ENCODE measurements at places on chromosomes 13 and 19. TPM values are rescaled to one million over a fixed set of nuclear protein-coding genes. Genes with fewer than 3 reads are reported as not detected.

- no peaks in the 10 kb centered on the region for H3K36me3 ChIP-seq
- H3K4me1 ChIP-seq = peaks cover 31% of the 10 kb centered on the region
- H3K27me3 ChIP-seq = no peaks in the 10 kb centered on the region
- no peak overlapping the region for H3K4me3 ChIP-seq
- DNase-seq = peak; percentile 49
Observed at GRCh38 chr13:52785739-52786138, 46.1 kb upstream of the CNMD start.

- H3K4me1 ChIP-seq = no peaks in the 10 kb centered on the region
- DNase-seq = peak; percentile 64
- no peaks in the 10 kb centered on the region for H3K27me3 ChIP-seq
- H3K27ac ChIP-seq = no peak overlapping the region
- H3K36me3 ChIP-seq = no peaks in the 10 kb centered on the region
Observed at GRCh38 chr19:17703824-17704463, 15.3 kb upstream of the MAP1S start.

DNA sequence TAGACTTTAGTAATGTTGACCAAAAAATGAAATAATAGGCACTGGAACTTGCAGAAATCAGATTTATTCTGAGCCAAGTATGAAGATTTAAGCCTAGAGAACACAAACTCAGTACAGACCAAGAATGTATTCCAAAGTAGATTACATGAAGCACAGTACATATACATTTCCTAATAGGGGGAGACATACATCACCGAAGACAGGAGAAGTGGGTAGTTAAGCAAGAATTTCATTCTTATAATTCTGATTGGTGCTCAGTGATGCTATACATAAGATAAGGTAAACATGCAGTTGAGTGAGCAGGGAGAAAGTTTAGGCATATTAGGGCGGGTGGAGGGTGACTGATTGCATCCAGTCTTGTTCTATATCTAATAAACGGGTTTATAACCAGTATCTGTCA lies 2218.8 kb downstream of the PCDH9 start:
- H3K27me3 ChIP-seq = no peaks in the 10 kb centered on the region
- H3K4me3 ChIP-seq = no peak overlapping the region
- no peak overlapping the region for H3K27ac ChIP-seq
- no peaks in the 10 kb centered on the region for H3K4me1 ChIP-seq

GRCh38 chr13:24207841-24208667 lies 47.5 kb downstream of the SPATA13 start:
- H3K27me3 ChIP-seq = no peaks in the 10 kb centered on the region
- peaks cover 17% of the 10 kb centered on the region for H3K4me1 ChIP-seq
- peak; percentile 28 for DNase-seq
- no peak overlapping the region for H3K4me3 ChIP-seq

ATP8A2 gene
- total RNA-seq = not detected

ARHGAP33 gene
- total RNA-seq = 30.2 TPM

GRCh38 chr19:30799865-30800755 lies 427.9 kb downstream of the ZNF536 start:
- H3K27me3 ChIP-seq = no peaks in the 10 kb centered on the region
- no peak overlapping the region for H3K27ac ChIP-seq
- H3K4me3 ChIP-seq = no peak overlapping the region
- no peaks in the 10 kb centered on the region for H3K36me3 ChIP-seq
- DNase-seq = no peak

- H3K36me3 ChIP-seq = no peaks in the 10 kb centered on the region
- H3K4me1 ChIP-seq = peaks cover 17% of the 10 kb centered on the region
- no peak for DNase-seq
- H3K27me3 ChIP-seq = no peaks in the 10 kb centered on the region
- peak overlapping the region; percentile 75 for H3K27ac ChIP-seq
- H3K4me3 ChIP-seq = peak overlapping the region; percentile 85
Observed at GRCh38 chr19:676007-676338, 219 bp upstream of the FSTL3 start.

- DNase-seq = no peak
- no peak overlapping the region for H3K4me3 ChIP-seq
- H3K27me3 ChIP-seq = peaks cover 16% of the 10 kb centered on the region
- no peaks in the 10 kb centered on the region for H3K36me3 ChIP-seq
Observed at GRCh38 chr13:111558700-111559088, 238.3 kb downstream of the TEX29 start.

PLPP2 gene
- total RNA-seq = 128 TPM

GRCh38 chr13:26820871-26821270 lies 60.3 kb upstream of the GPR12 start:
- peaks cover 59% of the 10 kb centered on the region for H3K27me3 ChIP-seq
- H3K27ac ChIP-seq = no peak overlapping the region
- no peaks in the 10 kb centered on the region for H3K4me1 ChIP-seq
- H3K4me3 ChIP-seq = no peak overlapping the region

DNA sequence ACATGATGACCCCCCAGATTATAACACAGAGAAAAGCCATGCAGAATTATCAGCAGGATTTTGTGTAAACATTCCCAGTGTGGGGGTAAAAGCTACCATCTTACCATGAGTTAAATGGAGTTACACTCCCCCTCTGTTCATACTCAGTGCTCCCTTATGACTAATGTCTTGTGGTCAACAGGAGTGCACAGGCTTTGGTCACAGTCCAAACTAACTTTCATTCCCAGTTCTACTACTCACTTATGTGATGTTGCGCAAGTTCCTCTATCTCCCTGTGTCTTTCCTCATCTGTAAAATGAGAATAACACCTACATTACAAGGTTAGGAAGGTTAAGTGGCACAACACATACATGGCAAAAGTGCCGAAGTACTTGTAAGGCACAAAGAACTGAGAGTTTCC lies 277.9 kb downstream of the RBM26 start:
- no peak overlapping the region for H3K27ac ChIP-seq
- no peaks in the 10 kb centered on the region for H3K4me1 ChIP-seq
- H3K36me3 ChIP-seq = no peaks in the 10 kb centered on the region

- no peaks in the 10 kb centered on the region for H3K27me3 ChIP-seq
- no peak for DNase-seq
- no peak overlapping the region for H3K27ac ChIP-seq
- no peak overlapping the region for H3K4me3 ChIP-seq
Observed at GRCh38 chr19:15457701-15458484, 6.5 kb downstream of the RASAL3 start.

DNA sequence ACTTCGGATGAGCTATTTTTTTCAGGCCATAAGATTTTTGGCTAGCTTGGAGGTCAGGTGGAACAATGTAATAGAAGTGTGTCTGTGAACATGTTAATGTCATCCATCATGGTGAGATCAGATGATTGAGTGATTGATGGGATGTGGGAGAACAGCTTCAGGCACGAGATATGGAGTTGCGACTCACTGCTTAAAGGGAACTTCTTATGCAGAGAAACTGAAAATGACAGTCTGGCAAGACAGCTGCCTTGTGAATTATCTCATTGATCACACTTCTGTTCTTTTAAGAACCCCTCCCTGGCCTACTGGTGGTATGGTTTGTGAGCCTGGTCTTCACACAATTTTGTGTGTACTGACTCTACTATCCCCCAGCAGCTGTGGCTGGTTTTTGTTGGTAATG lies 96.0 kb downstream of the OLFM4 start:
- no peaks in the 10 kb centered on the region for H3K4me1 ChIP-seq
- no peak overlapping the region for H3K27ac ChIP-seq
- no peaks in the 10 kb centered on the region for H3K36me3 ChIP-seq
- no peak overlapping the region for H3K4me3 ChIP-seq

CEACAM20 gene
- total RNA-seq = not detected

GRCh38 chr13:51130348-51130747 lies 19.3 kb upstream of the C13orf42 start:
- H3K27me3 ChIP-seq = no peaks in the 10 kb centered on the region
- DNase-seq = no peak
- no peak overlapping the region for H3K4me3 ChIP-seq
- H3K27ac ChIP-seq = no peak overlapping the region
- no peaks in the 10 kb centered on the region for H3K4me1 ChIP-seq

- H3K27me3 ChIP-seq = no peaks in the 10 kb centered on the region
- H3K27ac ChIP-seq = no peak overlapping the region
- DNase-seq = no peak
- no peaks in the 10 kb centered on the region for H3K36me3 ChIP-seq
Observed at GRCh38 chr19:17599780-17600179, 44.3 kb downstream of the COLGALT1 start.

DNA sequence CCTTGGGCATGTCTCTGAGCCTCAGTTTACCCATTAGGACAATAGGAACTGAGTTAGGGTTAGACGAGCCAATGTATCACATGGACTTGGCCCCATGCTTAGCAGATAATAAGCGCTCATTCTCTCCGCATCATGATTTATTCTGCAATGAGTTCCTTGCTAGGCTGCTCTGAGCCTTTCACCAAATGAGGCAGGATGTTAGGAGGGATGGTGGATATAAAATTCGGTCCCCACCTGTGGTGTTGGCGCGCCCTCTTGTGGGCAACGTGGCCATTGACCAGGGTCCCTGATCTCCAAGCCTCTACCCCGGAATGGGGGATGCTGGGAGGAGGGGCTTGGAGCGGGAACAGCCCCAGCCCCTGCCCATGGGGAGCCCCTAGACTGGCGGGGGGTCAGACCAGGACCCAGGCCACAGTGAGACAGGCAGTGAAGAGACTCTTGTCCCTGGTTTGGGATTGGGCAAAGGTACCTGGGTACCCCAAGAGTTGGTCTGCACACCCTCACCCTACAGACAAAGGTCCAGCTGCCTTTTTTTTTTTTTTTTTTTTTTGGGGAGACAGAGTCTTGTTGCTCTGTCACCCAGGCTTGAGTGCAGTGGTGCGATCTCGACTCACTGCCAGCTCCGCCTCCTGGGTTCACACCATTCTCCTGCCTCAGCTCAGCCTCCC lies 43.9 kb downstream of the CERS4 start:
- no peak overlapping the region for H3K27ac ChIP-seq
- H3K4me3 ChIP-seq = no peak overlapping the region
- H3K27me3 ChIP-seq = no peaks in the 10 kb centered on the region
- peaks cover 19% of the 10 kb centered on the region for H3K4me1 ChIP-seq

GRCh38 chr19:23817519-23817918 lies 58.8 kb upstream of the ZNF681 start:
- no peaks in the 10 kb centered on the region for H3K4me1 ChIP-seq
- H3K4me3 ChIP-seq = no peak overlapping the region
- H3K27ac ChIP-seq = no peak overlapping the region
- peak; percentile 4 for DNase-seq
- no peaks in the 10 kb centered on the region for H3K27me3 ChIP-seq
- H3K36me3 ChIP-seq = no peaks in the 10 kb centered on the region

GRCh38 chr19:35869327-35870123 lies 1.2 kb downstream of the APLP1 start:
- peak overlapping the region; percentile 49 for H3K4me3 ChIP-seq
- peaks cover 30% of the 10 kb centered on the region for H3K4me1 ChIP-seq
- no peaks in the 10 kb centered on the region for H3K27me3 ChIP-seq
- DNase-seq = peak; percentile 89
- no peaks in the 10 kb centered on the region for H3K36me3 ChIP-seq
- H3K27ac ChIP-seq = peak overlapping the region; percentile 43

GRCh38 chr19:14166999-14167575 lies 30.7 kb upstream of the ASF1B start:
- H3K36me3 ChIP-seq = peaks cover 19% of the 10 kb centered on the region
- H3K4me1 ChIP-seq = no peaks in the 10 kb centered on the region
- H3K4me3 ChIP-seq = no peak overlapping the region
- no peaks in the 10 kb centered on the region for H3K27me3 ChIP-seq

GRCh38 chr19:29837448-29837981 lies 25.7 kb downstream of the CCNE1 start:
- DNase-seq = no peak
- H3K27ac ChIP-seq = no peak overlapping the region
- no peaks in the 10 kb centered on the region for H3K27me3 ChIP-seq
- no peaks in the 10 kb centered on the region for H3K36me3 ChIP-seq
- H3K4me3 ChIP-seq = no peak overlapping the region
- H3K4me1 ChIP-seq = peaks cover 19% of the 10 kb centered on the region

UBE2S gene
- total RNA-seq = 515 TPM

GRCh38 chr19:56084835-56085536 lies 36.1 kb downstream of the ZNF787 start:
- H3K4me3 ChIP-seq = no peak overlapping the region
- peaks cover 6% of the 10 kb centered on the region for H3K4me1 ChIP-seq
- no peak overlapping the region for H3K27ac ChIP-seq
- H3K36me3 ChIP-seq = no peaks in the 10 kb centered on the region

DNA sequence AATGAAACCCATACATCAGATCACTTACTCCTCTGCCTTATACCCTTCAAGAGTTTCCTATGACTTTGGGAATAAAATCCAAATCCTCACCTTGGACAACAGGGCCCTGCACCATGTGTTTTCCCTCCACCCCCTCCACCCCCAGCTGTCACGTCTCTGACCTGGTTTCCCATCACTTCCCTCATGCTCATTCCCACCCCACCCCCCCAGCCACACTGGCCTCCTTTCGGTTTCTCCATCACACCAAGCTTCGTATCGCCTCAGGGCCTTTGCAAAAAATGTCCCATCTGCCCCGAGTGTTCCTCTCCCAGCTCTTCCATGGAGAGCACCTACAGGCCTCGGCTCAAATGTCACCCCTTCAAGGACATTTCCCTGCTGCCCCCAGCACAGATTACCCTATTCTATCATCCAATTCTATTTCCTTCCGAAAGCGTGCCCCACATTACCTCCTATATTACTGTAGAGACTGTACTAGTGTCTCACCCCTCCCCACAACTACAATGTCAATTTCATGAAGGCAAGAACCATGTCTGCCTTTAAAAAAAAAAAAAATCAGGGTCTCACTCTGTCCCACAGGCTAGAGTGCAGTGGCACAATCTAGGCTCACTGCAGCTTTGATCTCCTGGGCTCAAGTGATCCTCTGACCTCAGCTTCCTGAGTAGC lies 16.8 kb upstream of the FFAR2 start:
- H3K36me3 ChIP-seq = no peaks in the 10 kb centered on the region
- no peak for DNase-seq
- peaks cover 4% of the 10 kb centered on the region for H3K27me3 ChIP-seq
- H3K4me1 ChIP-seq = no peaks in the 10 kb centered on the region
- H3K27ac ChIP-seq = no peak overlapping the region
- no peak overlapping the region for H3K4me3 ChIP-seq

FUT3 gene
- total RNA-seq = 2.6 TPM

SPIB gene
- total RNA-seq = 0.96 TPM

DNA sequence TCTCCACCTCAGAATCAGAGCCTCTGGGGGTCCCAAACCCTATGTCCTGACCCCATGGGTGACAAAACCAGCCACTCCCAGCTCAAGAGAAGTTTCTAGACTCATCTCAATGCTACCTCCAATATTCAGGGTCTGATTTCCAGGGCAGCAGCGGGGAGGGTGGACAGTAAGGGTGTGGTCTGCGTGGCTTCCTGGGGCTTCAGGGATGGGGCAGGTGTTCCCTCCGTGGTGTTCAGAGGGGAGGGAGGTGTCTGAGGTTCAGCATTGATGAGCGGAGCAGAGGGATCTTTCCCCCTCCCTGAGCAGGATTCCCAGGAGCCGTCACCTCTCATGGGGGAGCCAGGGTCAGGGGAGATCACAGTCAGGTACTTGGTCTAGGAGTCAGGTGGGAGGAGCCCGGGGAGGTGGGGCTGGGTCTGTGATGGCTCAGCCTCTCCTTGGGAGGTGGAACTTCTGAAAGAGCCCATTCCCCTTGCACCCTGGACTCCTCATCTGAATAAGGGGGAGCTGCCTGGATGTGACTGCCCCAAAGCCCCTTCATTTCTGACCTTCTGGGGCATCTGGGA lies 2.9 kb downstream of the LILRA2 start:
- no peak overlapping the region for H3K27ac ChIP-seq
- no peak for DNase-seq
- no peak overlapping the region for H3K4me3 ChIP-seq

CD37 gene
- total RNA-seq = 0.76 TPM

RAB3A gene
- total RNA-seq = 10.6 TPM

All from HCT116 (cell line).